ENCODE measurements at places on chromosomes 2 and 18.

GRCh38 chr2:62660582-62661262, 44.8 kb upstream of the EHBP1 start:
- DNase-seq = no peak

DNA sequence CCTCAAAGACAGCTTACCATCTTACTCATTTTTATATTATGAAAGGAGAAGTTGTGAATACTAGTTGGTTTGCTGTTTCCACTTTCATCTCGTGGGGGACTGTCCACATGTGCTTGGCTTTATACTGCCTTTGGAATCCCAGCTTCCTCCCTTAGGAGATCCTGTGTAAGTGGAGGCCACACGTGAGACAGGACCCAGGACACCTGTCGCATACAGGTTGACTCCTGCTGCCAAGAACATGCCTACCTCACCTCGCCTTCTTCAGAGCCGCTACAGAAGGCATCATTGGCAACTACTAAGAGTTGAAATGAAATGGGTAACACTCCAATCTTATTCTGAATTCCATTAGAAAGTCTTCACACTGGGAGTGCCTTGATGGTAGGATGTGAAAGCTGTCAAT, 69.3 kb downstream of the PPP4R1 start:
- DNase-seq = no peak

DNA sequence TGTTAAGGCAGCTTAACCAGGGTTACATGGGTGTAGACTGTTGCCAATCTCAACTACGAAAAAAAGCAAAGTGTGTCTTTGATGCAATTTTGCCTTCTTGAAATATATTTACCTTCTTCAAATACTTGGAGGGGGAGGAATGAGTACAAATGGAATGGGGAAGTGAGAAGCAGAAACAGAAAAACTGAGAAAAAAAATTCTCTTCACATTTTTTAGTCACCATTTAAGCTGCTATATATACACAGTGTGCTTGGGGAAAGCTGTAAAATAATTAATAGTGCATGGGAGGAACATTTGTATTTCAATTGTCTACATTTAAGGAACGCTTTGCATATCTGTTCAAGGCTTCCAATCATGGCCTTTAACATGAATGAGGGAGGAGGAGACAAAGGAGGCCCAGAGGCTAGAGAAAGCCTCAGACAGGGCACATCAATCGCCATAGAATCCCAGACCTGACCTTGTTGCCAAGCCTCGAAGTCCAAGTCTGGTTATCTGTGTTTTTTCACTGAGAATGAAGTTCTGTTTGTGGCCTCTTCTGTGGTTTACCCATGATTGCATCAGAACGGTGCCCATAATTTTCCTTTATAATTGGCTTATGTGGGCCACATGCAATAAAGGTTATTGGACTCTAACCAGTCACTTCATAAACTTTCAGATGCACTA, 158.6 kb downstream of the PIK3C3 start:
- no peak for DNase-seq

- no peak for DNase-seq
These were observed 20.5 kb downstream of the GAREM1 start for GRCh38 chr18:32450026-32450691.

DNA sequence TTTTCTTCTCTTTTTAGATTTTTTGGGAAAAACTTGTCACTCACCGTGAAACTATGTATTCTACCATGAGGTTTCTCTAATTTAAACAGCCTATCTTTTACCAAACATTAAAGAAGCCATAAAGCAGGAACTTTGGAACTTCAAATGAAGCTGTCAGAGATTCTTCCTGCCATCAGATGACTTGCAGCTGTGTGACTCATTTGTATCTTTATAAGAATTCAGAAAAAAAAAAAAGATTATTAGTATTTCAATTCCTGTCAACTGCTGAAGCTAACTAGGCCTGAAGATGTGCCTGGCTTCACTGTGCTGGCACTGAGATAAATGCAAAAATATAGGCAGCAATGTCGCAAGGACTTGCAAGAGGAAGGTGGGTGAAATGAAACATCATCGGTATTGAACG, 1399.1 kb upstream of the PIK3C3 start:
- no peak for DNase-seq

DNA sequence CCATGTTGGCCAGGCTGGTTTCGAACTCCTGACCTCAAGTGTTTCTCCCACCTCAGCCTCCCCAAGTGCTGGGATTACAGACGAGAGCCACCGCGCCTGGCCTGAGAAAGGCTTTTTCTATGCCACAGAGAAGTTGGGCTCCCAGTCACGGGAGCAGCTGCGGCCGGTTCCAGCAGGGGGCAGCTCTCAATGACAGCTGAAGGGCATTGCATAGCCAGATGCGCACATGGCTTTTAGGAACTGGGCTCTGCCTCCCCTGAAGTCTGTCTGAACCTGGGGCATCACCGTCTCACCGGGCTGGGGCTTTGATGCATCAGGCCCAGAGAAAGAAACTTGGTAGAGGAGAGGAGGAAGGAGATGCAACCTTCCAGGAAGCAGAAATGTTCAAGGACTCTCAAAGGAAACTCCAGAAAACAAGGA, 84.2 kb upstream of the LAPTM4A start:
- peak; percentile 68 for DNase-seq

DNA sequence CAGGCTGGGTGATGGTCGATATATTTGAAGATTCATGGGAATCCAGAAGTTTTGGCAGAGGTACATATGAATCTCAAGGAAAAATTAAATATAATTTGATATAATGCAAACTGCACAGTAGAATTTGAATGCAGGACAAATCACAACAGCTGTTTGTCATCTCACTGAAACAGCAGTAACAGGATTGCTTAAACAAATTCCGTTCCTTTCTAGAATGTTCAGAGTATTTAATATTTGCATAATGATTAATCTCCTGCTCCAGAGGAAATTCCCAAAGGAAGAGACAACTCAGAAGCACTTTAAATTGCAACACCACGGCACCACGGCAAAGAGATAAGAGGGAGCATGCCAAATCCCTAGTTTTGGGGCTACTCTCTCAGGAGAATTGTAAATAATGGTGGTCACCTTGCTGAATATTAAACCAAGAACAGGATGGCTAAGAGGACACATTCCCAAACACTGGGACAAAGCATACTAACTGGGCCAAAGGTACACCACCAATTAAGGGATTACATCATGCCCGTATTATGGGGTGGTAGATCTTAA, 67.8 kb upstream of the MAP4K3 start:
- no peak for DNase-seq

GRCh38 chr2:49224426-49225010, 70.2 kb upstream of the FSHR start:
- peak; percentile 87 for DNase-seq

DNA sequence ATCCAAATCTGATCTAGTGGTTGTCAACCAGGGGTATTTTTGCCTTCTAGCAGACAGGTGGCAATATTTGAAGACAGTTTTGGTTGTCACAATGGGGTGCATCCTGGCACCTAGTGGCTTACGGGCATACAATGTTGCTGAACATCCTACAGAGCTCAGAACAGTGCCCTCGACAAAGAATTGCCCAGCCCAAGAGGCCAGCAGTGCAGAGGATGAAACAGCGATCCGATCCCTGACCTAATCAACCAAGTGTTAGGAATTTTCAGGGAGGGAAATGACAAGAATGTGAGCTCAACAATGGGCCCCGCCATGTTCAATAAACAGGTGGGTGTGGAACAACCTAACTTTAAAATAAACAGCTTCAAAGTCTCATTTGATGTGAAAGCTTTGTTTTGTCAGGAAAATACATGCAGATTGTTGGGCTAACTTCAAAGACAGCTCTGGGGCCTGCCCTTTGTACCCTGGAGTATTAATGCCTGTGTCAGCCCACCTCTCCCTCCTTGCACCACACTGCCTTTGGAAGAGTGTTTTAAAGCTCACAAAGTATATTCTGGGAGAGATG, 22.5 kb upstream of the SCYGR5 start:
- DNase-seq = no peak

DNA sequence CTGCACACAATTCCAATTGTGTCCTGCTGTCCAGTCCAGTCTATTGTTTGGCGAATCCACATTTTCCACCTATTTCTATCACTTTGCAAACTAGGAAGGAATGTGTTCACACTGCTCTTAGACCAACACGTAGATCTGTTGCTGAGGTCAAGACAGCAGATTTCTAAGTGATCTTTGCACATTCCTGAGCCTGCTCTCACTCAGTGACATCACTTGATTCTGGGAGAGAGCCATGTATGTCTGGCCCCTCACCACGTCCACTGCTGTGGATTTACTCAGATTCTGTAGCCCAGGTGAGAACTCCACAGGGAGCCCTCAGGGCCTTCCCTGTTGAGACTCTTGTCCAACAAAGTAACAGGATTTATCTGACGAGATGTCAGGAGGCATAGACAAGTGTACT, 317.2 kb downstream of the TSN start:
- no peak for DNase-seq

- no peak for DNase-seq
These were observed 20.9 kb upstream of the DNMT3A start for GRCh38 chr2:25362434-25363145.

- no peak for DNase-seq
These were observed 215.5 kb downstream of the CYP26B1 start for GRCh38 chr2:71932037-71932779.

DNA sequence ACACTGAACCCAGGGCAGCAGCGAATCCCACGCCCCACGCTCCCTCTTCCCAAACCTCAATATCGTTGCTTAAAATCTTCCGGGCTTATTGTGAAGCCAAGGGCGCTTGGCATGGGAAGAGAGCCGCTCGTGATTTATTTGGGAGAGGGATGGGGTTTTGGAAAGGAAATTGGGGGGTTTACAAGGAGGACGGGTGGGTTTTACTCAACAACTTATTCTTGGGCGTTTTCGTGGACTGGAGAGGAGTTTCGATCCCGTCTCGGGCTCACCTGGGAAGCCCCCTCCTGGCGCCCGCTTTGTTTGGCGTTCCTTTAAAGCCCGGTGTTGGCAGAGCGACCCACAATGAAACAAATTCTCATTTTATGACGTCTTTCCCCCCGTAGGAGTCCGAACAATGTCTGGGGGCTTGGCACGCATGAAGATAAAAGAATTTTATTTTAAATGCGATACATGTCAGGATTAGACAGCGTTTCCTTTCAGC, 135.3 kb downstream of the INSIG2 start:
- DNase-seq = peak; percentile 20

DNA sequence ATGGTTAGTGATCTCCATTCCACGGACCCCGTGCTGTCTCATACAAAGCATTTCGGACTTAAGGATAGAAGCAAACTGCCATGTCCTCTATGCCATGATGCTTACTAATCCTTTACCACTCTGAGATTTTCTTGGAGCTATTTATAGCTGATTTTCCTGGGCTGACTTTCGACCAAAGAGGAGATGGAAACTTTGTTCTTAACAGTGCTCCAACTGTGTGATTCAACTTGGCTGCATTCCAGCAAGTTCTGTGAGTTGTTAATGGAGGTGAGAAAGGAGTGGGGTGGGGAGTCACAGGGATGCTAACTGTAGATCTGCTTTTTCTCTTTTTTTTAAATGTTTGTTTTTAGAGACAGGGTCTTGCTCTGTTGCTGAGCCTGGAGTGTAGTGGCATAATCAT, 45.5 kb upstream of the MSH2 start:
- DNase-seq = peak; percentile 56

DNA sequence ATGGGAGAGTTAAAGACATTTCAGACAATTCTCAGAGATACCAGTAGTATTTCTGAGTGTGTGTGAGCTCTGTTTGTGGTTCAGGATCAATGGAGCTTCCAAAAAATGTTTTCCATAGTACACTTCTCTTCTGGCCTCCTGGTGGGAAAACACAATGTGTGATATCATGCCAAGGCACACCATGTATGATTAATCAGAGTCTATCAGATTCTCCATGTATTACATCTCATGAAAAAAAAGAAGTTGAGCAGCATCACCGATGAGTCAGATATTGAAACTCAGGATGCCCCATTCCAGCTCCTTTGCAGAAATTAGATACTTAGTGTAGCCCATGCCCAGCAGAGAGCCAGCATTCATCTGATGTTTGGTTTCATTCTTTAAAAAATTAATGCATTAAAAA, 620.3 kb upstream of the POU3F3 start:
- DNase-seq = no peak

DNA sequence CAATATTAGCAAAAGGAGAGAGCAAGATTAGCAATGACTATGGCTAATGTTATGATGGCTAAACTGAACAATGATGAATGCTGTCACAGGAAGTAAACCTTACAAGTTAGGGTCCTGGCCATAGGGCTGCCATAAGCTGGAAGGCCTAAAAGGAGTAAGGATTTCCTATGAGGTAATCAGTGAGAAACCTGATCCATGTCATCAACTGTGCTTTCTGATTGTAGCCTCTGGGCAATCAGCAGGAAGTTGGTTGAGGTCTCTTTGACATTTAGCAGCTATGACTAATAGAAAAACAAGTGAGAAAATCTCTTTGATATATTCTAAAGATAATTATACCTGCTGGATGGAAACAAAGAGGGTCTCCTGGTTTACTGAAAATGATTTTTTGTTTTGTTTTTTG, 193.0 kb downstream of the RAB3GAP1 start:
- no peak for DNase-seq

GRCh38 chr2:118459426-118459825, 371.2 kb downstream of the INSIG2 start:
- no peak for DNase-seq

DNA sequence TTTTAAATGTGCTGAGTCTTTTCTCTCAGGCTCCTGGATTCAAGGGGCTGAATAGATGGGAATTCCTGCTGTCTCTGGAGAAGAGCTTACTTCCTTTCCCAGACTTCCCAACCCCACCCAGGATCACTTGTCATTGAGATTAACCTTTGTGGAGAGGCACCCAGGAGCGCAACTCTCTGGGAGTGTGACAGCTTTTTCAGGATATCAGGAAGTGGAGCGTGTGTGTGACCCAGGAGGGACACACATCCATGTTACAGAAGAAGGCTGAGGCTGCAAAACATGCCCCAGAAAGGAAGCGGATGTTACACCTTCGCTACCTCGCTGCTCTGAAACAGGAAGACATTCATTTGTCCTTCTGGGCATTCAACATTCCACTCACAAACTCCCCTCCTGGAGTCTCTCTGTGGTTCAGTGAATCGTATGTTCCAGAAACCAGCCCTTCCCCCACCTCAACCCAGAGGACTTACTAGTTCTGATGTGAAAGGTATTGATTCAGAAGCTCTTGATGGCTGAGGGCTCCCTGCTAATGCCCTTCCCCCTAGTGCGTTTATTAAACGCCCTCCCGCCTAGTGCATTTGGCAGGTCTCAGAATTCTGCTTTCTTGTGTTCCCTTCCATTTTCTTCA, 523.9 kb downstream of the TNS1 start:
- DNase-seq = no peak

GRCh38 chr2:50746526-50746925, 285.4 kb downstream of the NRXN1 start:
- peak; percentile 32 for DNase-seq

GRCh38 chr2:44389895-44390294, 28.1 kb downstream of the CAMKMT start:
- no peak for DNase-seq

- peak; percentile 89 for DNase-seq
These were observed at the start of gene PTPN18 for GRCh38 chr2:130355578-130356431. PTPN18 (plus strand) TSS chr2:130356056; CDS start chr2:130356108, 52 bp downstream.

GRCh38 chr2:217658806-217659205, 344.0 kb downstream of the TNS1 start:
- DNase-seq = no peak

Measured in MG63 (cell line).